ENCODE measurements at places on chromosomes 6 and 20.

DNA sequence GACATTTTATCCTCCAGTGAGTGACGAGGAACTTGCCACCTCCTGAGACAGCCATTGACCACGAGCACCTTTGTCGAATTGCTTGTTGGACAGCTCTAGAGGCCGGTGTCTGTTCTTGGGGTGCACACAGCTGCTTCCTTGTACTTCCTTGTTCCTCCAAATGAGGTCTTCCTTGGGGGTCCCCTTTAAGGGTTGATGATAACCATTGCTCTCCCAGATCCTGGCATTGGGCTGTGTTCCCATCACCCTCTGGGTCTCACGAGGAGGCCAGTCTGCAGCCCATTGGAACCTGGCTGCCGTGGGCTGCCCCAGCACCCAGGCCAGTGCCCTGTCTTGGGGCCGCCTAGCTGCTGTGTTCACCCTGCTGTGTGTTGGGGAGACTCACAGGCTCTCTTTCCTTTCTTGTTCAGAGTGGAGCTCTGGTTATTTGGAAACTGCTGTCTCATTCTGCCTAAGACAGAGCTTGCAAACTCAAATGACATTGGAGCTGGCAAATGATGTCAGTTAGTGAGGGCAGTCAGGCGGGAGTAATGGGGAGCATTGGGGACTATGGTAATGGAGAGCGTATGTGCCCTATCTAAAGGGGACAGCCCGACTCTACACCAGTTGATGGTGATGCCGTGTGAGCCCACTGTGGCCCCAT is 25.7 kb downstream of the PPP1R16B start:
- no peak for DNase-seq

GRCh38 chr20:44706301-44707017 is 8.7 kb upstream of the CCN5 start:
- DNase-seq, result no peak

GRCh38 chr20:16434062-16434664 is 139.1 kb downstream of the KIF16B start:
- DNase-seq, result no peak

DNA sequence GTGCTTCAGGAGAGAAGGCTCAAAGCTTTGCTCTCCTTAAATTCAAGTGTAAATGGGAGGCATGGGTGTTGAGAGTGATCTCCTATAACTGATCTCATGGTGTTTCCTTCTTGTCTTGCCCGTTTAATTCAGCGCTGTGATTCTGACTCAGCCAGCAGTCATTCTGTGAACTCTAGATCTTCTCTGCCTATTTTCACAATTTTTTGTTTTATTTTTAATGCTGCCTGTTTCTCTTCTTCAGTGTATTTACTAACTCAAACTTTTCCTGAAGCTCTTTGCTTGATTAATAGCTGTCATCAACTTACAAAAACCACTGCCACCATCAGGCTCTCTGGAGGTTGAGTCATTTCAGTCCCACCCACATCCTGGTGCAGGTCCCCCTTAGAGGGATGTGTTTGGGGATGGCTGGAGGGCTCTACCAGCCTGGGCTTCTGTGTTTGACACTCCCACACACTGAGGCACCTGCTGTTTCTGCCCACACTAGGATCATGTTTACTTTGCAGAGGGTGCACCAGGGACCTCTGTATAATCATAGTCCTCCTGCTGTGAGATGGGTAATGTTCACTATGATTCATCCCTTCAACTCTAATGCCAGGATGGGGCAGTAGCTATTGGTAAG is 94.0 kb downstream of the SHLD1 start:
- DNase-seq, result peak; percentile 54

DNA sequence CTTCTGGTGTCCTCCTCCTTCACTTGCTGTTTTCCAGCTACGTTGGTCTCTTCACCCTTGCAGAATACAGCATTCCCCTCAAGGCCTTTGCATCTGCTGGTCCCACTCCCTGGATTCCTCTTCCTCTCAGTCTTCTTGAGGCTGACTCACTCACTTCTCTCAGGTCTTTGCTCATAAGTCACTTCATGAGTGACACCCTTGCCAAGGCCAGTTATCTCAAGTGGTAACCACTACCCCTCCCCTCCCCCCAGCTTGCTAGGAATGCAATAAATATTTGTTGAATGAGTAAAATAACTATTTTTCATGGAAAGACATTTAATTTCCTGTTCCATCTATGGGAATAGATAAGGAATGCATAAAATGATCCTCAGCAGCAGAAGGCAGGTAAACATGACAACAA is 131.7 kb downstream of the PLCB4 start:
- no peak for DNase-seq

GRCh38 chr6:17212546-17213371 is 68.4 kb upstream of the RBM24 start:
- no peak for DNase-seq

DNA sequence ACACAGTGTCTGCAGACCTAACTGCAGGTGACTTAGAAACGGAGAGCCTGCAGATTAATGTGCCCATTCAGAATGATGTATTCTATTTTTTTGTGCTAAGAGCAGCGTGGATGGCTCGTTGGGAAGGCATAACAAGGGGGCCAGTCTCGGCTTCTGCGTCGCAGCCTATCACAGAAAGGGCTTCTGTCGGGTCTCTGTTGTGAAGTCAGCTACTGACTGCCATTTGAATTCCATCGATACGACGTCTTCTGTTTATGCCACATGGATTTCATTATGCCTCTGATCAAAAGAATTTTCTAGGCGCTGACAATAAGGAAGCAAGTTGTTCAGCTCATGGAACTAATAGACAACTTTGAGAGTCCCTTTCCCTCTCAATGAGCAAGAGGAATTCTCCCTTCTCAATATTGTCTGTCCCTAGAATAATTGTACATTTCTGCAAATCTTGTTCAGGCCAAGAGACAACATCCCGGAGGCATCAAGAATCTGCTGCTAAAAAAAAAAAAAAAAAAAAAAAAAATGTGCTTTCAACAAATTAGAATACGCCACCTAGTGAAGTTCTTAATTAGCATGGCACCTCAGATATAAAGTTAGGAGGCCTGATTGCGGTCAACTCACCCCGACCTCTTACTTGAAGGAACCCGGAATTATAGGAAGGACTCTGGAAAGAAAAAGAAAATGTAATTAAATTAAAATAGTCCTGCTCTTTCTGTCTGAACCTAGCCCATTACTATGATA is 223.9 kb downstream of the TSHZ2 start:
- DNase-seq, result no peak

GRCh38 chr6:29014729-29015608 is 9.9 kb upstream of the ZNF311 start:
- DNase-seq, result no peak

GRCh38 chr20:11375966-11376365 is 541.7 kb upstream of the BTBD3 start:
- no peak for DNase-seq

- DNase-seq, result no peak
Observed at GRCh38 chr6:88725111-88725975, 238.1 kb downstream of the RNGTT start.

DNA sequence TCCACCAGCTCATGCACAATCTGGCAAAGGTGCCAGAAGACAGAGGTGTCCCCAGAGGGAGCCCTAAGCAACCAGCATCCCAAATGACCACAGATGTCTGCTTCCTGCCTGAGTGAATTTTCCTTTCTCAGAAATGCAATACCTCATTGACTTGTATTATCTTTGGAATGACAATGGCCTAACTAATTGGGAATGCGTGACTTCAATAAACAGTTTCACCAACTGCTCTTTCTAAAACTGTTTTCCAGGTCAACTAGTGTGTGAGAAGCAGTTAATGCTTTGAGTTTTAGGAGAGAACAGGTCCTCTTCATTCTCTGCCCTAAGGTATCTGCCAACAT is 108.9 kb upstream of the SNX9 start:
- DNase-seq, result no peak

DNA sequence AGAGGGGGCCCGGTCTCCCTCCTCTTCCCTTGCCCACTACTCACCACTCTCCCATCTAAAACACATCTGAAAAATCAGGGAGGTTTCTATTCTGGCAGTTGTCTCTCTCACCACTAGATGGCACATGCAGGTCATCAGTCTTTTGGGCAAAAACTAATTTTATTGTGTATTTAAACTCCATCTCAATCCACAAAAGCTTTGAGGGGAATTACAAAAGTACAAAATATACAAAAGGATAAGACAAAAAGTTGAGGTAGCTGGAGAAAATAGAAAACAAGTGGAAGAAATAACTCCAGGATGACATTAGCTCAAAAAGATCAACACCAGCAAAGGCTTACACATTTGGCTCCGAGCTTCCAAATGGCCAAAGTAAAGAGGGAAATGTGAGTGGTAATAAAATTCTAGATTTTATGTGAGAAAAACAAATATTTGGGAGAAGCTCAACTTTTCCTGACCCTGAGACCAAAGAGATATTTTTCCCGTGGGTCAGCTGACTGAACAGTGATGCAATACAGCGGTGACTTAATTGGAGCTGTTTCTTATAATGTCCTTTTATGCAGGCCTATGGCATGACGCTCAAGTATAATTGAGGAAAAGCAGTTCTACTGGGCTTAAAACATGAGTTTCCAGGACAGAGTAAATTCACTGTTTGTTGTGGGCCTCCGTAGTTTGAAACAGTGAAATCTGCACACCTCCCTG is 79.8 kb upstream of the CHD6 start:
- no peak for DNase-seq

DNA sequence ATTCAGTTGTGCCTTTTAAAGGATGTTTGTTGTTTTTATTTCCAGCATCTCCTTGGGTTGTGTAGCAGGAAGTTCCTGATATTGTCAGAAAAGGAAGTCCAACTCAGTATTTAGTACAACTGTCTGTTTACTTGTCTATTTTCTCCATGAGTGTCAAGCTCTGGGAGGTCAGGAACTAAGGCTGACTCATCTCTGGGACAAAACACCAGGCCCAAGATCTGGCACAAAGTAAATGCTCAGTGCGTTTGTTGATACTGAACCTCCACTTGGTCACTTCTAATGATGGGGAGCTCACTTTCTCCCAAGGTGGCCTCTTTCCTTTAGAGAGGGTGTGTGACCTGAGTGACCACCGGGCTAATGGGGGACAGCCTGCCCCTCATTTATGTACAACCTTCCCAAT is 12.6 kb upstream of the PIGU start:
- no peak for DNase-seq

DNA sequence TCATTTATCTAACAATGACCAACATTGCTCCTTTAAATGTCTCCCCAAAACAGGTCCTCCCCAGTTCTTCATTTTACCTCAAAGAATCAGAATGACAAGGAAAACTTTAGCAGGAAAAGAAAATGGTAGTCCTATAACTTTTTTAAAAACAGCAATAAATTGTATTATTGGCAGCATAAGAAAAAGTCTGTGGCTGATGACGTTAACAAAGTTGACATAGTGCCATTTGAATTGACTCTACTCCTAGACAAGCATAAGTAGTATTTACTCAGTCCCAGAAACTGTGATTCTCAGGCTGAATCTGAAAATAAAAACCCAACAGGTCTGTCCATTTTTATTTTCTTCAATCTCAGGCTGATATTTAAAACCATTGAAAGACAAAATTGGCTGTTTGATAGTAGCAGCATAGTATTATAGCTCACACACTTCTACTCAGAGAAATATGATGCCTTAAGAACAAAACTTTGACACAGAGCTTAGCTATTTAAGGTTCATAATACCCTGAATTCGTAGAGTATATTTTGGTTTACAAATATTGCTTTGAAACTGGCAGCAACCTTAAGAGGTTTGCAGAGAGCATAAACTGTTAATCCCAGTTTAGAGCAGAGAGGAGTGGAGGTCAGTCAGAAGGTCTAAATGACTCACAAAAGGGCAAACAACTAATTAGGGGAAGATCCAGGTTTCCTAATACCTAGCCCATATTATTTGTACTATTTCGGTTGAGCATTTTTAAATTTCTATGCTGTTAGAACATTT is 35.0 kb upstream of the TENT5A start:
- DNase-seq, result no peak

GRCh38 chr6:151442371-151442770 is 9.6 kb downstream of the RMND1 start:
- no peak for DNase-seq

DNA sequence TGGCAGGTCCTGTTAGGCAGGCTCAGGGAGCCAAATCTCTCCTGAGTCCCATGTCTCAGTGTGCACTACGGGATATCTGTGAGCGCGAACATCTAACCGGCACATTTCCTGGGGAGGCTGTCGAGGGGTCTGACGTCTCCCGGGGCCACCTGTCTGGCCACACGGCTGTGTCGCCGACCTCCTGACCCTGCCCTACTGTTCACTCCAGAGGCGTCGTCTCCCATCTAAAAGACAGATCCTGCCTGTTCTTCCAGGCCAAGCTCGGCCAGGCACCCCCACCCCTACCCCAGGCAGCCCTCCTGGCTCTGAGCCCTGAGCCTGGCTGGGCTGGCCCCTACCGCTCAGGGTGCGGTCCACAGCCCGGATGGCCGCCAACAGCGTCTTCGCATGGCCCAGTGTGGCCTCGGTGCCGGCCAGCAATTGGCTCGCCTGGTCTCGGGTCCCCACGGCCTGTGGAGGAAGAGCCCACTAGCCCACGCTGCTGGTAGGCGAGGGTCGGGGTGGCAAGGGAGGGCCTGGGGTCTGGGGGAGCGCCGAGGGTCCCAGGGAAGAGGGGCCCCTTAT is 16.6 kb downstream of the ADRM1 start:
- no peak for DNase-seq

DNA sequence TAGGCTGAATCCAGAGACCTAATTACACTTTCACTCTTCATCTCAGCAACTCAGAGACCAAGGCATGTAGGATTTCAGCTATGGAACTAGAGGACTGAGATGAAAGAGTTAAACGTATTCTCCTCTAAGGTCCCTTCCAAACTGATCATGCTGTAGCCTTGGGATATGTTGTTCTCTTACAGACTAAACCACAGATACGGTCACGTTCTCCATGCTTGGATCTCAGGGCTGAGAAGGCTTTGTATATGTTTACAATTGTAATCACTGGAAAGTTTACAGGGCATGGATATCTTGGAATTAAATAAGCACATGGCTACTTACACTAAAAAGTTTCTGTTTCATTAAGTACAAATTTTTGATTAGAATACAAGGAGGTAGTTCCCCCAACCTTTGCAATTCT is 50.1 kb downstream of the PKIB start:
- no peak for DNase-seq

DNA sequence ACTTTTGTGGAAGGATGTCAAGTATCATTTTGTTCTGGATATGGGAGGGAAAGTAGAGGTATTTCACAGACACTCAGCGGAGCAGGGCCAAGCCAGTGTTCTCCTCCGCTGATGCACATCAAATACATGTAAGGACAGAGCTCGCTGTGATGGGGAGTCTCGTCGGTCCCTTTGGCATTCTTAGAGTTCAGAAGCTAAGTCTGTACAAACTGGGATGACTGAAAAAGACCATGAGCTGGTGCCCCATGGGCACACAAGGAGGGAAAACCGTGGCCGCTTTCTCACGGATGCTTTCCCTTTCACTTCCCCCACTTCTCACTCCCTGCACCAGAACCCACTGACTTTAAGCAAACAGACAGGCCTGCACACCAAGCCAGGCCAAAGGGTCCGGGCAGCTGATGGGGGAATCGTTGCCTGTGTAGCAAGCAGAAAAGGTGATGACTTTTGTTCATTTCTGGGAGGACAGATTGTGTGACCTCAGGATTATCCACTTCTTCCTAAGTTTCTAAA is 27.7 kb upstream of the MPC1 start:
- no peak for DNase-seq
